ENCODE measurements at places on chromosomes 3 and 15.
A peak's percentile ranks its signal among the peaks of the same experiment; 100 is the strongest.

GRCh38 chr3:74824366-74824765 is 209.9 kb upstream of the CNTN3 start:
- no peak for DNase-seq

GRCh38 chr3:36800533-36801116 is 36.3 kb upstream of the DCLK3 start:
- no peak for DNase-seq

DNA sequence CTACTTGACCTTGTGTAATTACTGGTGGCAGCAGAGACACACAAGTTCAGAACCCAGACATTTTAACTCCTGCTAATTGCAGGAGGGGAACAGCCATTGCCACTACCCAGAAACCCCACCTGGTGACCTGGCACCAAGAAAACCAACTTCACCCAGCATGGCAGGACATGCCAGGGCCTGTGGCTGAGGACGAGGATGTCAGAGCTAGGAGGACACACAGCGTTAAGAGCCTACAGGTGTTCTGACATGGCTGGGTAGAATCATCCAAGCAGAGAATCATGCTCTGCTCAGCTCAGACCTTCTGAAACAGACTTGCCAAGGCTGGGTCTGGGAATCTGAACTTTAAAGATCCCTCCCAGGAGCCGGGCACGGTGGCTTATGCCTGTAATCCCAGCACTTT is 11.7 kb upstream of the SPATA12 start:
- no peak for DNase-seq

DNA sequence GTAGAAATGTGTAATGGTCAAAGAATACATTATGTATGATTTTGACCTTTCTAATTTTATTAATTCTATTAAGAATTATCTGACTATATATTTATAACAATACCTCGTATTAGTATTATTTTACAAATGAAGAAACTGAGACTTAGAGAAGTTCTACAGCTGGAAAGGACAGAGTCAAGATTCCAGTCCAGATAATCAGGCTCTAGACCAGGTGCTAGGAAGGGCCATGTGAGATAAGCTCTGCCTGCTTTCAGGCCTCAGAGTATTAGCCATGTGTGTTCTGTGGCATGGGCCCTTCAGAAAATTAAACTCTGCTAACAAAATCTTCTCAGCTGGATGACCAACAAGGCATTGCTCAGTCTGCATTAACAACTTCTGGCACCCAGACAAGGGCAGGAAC is 87.5 kb downstream of the CD200R1L start:
- no peak for DNase-seq

GRCh38 chr15:91348752-91349500 is 248.9 kb downstream of the SV2B start:
- DNase-seq, result no peak

DNA sequence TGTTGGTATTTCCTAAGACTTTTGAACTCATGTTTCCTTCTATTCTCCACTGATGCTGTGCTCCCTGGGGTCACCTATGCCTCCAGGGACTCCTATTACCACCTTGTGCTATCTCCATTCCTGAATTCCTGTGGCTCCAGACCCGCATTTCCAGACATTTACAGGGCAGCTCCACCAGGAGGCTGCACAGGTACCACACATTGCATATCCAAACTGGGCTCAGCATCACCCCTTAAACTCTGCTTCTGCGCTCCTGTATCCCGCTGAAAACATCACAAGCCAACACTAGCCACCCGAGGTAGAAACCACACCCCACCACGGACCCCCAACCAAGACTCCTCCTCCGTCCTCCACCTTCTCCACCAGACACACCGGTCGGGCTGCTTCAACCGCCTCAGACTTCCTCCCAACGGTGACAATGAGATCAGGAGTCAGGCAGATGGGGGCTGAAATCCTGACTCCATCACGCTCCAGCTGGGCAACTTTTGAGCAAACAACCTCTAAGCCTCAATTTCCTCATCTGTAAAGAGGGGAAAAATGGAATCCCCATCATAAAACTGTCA is 10.4 kb downstream of the TNK2 start:
- DNase-seq, result no peak

DNA sequence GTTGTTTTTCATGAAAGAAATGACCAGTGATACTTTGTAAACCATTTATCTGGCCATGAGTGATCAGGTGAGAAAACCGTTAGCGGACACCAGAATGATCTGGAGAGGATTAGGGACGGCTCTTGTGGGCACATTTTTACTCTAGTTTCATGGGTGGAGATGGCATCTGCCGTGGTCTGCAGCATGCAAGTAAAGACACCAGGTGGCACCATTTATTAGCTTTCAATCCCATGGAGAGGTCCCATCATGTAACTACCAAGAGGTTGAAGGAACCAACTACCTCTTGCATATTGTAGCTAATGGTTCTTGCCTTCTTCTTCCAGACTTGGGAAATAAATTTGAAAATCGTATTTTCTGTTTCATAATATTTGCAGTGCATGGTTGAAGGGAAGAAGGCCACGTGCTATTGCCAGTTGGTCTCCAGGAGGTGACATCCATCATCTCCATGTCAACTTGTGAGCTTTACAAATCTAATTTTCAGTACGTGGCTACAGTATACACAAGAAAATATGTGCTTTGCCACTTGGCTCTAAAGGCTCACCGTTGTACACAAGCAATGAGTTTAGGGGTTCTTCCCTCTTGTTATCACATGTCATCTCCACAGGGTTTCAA is 1.5 kb upstream of the MAPKBP1 start:
- DNase-seq, result peak; percentile 80

DNA sequence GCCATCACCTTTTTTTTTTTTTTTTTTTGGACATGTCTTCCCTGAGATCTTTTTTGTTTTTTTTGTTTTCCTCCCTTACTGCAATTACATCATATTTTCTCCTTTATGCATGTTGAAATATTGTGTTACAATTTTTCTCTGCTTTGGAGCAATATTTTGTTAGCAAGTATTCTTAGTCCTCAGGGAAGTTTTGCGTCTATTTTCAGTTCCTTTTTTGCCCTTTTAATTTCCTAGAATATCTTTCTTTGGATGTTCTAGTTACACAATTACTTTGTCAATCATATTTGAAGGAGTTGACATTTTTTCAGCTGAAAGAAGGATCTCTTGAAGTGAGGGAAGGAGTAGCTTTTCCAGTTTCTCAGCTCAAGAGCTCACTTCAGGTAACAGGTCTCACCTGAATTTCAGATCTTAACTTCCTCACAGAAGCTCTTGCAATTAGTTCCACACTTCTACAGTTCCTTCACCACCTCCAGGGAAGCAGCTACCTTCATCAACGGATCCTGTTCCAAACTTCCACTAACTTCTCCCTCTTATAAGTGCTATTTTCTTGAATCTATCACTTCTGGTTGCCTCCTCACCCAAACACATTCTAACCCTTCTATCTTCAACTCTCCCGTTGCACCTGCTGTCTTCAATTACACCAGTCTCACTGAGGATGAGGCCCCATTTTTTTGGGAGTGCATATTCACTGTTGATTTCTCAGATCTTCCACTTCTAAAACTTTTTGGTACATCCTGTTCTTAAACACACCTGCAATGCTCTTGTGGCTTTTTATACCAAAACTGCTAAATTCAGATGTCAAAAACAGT is 57.8 kb upstream of the CPOX start:
- DNase-seq, result peak; percentile 78

DNA sequence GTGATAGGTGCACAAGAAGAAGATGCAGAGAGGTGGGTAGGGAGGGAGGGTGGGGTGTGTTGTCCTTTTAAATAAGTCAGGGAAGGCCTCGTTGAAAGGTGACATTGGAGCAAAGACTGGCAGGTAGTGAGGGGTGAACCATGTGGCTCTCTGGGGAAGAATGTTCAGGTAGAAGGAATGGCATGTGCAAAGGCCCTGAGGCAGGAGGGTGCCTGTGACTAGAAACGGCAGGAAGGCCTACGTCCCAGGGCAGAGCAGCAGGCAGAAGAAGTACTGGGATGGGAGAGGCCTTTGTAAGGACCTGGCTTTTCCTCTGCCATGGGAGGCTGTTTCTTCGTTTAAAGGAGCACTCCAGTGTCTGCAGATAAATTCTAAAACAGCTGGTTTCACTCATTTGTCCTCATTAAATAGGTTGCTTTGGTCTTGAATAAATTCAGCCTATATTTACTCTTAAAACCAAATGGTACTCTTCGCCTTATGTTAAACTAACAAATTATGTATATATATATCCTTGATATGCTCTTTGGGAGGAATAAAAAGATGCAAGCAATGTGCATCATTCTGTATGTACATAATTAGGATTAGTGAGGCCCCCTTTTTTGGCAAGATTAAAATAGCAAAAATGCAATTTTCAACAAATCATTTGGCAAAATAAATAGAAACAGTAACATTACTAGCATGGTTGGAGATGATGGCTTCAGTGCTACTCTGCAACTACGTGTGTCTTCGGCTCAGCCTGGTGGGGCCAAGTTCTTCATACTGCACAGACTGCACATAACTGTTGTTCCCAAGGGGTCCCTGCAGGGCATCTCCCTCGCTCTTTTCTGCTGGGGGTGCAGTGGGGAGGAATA is 151.4 kb downstream of the KLF13 start:
- no peak for DNase-seq

GRCh38 chr3:152964911-152965609 is 130.1 kb downstream of the P2RY1 start:
- DNase-seq, result peak; percentile 27
